CD4-positive, alpha-beta T cell (primary cell): ENCODE measurements at places on chromosomes 12 and 14. TPM values are rescaled to one million over a fixed set of nuclear protein-coding genes. Genes with fewer than 3 reads are reported as not detected.

Gene ART4
- total RNA-seq: not detected

Gene C14orf132
- total RNA-seq: 2.4 TPM

Gene AMDHD1
- total RNA-seq: 0.91 TPM

Gene NID2
- 0.19 TPM for total RNA-seq

Gene DPF3
- 0.31 TPM for total RNA-seq

Gene DPY19L2
- total RNA-seq: not detected

Gene ITGA7
- 1.6 TPM for total RNA-seq

Gene GDF3
- not detected for total RNA-seq

GRCh38 chr12:110304061-110304551, 23.1 kb downstream of the ATP2A2 start:
- H3K27me3 ChIP-seq: no peaks in the 10 kb centered on the region
- H3K27ac ChIP-seq: no peak overlapping the region
- H3K4me1 ChIP-seq: peaks cover 16% of the 10 kb centered on the region
- peaks cover 67% of the 10 kb centered on the region for H3K36me3 ChIP-seq
- DNase-seq: no peak

- no peak for DNase-seq
- no peak overlapping the region for H3K4me3 ChIP-seq
- H3K27ac ChIP-seq: no peak overlapping the region
- no peaks in the 10 kb centered on the region for H3K36me3 ChIP-seq
Observed at GRCh38 chr14:37116933-37117849, 55.2 kb downstream of the SLC25A21 start.

GRCh38 chr14:33017016-33017415, 78.3 kb downstream of the NPAS3 start:
- H3K36me3 ChIP-seq: no peaks in the 10 kb centered on the region
- no peak overlapping the region for H3K27ac ChIP-seq
- H3K27me3 ChIP-seq: no peaks in the 10 kb centered on the region
- no peaks in the 10 kb centered on the region for H3K4me1 ChIP-seq

DNA sequence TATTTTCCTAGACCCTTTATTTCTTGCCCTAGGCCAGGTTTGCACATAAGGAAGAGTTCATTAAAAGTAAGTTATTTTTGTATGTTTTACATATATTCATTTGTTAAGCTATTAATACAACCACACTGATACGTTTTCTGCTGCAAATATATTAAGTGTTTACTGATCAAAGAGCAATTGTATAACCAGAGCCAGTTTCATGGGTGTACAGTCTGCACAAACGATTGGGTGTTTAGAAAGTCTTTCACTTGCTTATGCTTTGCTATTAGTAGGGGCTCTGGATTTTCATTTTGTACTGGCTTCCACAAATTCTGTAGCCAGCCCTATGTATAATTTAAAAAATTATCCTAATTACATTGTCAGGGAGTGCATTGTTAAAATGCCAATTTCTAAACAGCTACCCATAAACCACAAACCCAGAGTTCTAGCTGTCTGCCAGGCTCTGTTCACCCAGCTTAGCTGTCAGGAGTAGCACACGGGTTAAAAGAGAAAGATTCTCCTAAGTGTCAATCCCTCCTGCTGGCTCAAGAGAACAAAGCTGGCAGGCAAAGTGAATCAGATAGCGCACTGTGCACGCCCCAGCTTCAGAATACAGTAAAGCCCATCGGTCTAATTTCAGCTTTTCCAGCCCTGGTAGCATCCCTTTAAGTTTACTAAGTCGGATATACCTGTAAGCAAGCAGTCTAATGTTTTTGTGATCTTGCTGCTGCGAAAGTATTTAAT, 151.0 kb upstream of the LMO3 start:
- DNase-seq: no peak
- H3K27ac ChIP-seq: no peak overlapping the region
- H3K27me3 ChIP-seq: no peaks in the 10 kb centered on the region

DNA sequence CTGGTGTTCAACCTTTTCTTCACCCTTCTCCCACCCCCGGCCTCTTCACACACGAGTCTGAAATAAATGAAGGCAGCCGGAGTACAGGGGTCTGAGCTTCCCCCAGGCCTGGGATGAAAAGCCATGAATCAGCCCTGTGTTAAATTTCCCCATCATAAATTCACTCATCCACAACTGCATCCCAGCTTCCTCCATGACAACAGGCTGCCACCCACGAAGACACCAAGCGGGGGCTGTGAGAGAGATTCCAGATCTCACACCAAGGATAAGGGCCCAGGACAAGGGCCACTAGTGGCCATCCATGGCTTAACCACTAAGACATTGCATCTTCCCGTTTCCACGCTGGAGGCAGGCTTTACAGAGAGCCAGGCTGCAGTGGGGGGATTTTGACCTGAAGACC, 93.9 kb upstream of the NCOR2 start:
- H3K27ac ChIP-seq: no peak overlapping the region
- no peaks in the 10 kb centered on the region for H3K36me3 ChIP-seq
- no peaks in the 10 kb centered on the region for H3K27me3 ChIP-seq
- no peak overlapping the region for H3K4me3 ChIP-seq

DNA sequence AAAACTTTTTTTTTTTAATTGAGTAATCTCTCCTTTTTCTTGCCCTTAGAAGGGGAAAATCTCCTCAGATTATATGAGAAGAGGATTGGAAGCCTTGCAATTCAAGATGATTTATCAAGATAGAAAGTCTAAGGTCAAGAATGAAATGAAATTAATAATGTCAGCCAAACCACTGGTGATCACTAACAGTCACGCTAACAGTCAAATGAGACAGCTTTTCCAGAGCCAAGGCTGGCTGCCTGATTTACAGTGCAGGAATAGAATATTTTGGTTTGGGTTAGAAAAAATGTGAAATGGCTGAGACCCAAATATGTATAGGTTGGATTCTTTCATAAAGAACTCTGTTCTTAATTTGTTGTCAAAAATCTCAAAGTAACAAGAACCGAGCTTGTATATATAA, 204.3 kb downstream of the PPM1H start:
- no peak for DNase-seq
- H3K4me3 ChIP-seq: no peak overlapping the region
- H3K36me3 ChIP-seq: no peaks in the 10 kb centered on the region
- H3K4me1 ChIP-seq: no peaks in the 10 kb centered on the region
- no peak overlapping the region for H3K27ac ChIP-seq

DNA sequence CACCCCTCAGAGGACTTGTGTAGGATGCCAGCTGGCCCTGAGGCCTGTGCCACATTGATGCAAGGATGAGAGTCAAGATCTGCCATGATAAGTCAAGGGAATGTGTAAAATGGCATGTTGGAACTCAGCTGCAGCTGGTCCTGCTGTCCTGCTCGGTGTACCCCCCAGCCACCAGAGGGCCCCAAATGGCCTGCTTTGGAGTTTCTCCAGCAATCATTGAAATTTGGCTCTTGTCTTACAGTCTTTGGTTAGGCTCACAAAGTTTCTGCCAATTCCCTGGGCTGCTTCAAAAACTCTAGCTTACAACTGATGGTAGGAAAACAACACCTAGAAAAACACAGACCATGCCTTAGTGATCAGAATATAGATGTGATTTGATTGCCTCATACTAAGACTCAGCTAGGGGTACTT, 76.8 kb downstream of the HSD17B6 start:
- no peaks in the 10 kb centered on the region for H3K27me3 ChIP-seq
- no peak overlapping the region for H3K4me3 ChIP-seq
- no peaks in the 10 kb centered on the region for H3K36me3 ChIP-seq
- DNase-seq: peak; percentile 33

DNA sequence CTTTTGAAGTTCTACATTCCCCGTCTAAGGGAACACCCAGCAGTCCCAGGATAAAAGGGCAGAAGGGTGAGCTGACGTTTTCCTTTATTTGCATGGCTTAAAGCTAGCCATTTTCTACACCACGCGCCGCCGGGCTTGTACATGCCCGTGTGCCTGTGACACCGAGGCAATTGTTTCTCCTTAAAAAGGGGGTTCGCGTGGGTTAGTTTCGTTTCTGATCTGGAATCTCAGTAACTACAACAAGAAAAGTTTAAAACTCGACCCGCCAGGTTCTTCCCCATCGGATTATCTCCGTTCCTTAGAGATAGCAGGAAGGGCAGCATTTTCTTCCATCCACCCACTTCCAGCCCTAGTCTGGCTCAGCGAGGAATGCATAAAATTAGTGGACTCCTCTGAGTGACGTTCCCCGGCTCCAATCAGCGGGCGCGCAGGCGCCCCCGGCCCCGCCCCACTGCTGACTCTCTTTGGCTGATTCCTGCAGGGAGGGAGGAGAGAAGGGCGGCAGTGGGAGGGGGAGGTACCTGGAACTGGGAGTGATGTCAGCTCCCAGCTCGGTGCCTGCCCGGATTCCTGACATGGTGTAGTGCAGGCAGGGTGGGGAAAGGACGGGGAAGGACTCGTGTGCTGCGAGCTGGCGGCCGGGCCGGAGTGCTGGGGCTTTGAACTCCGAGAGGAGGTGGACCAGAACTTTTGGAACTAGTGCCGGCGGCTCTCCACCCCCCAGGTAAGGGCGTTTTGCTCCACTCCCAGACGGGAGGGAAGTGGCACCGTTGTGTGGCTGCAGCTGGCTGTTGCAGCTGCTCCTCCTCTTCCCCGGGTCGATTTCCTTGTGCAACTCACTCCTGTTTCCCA, at the start of gene PPFIBP1:
TSS of gene PPFIBP1 (plus strand) at position 565 of the 852 bp plus-strand sequence. CDS start 109,191 bp downstream, outside the sequence.
- H3K36me3 ChIP-seq: no peaks in the 10 kb centered on the region
- peaks cover 16% of the 10 kb centered on the region for H3K4me1 ChIP-seq
- H3K27ac ChIP-seq: peak within 1 kb of the TSS; percentile 54
- peak; percentile 99 for DNase-seq
- H3K27me3 ChIP-seq: no peaks in the 10 kb centered on the region

- no peak overlapping the region for H3K4me3 ChIP-seq
- no peak overlapping the region for H3K27ac ChIP-seq
- DNase-seq: no peak
- peaks cover 5% of the 10 kb centered on the region for H3K4me1 ChIP-seq
- H3K27me3 ChIP-seq: no peaks in the 10 kb centered on the region
Observed at GRCh38 chr12:31773867-31774266, 45.0 kb upstream of the AMN1 start.

DNA sequence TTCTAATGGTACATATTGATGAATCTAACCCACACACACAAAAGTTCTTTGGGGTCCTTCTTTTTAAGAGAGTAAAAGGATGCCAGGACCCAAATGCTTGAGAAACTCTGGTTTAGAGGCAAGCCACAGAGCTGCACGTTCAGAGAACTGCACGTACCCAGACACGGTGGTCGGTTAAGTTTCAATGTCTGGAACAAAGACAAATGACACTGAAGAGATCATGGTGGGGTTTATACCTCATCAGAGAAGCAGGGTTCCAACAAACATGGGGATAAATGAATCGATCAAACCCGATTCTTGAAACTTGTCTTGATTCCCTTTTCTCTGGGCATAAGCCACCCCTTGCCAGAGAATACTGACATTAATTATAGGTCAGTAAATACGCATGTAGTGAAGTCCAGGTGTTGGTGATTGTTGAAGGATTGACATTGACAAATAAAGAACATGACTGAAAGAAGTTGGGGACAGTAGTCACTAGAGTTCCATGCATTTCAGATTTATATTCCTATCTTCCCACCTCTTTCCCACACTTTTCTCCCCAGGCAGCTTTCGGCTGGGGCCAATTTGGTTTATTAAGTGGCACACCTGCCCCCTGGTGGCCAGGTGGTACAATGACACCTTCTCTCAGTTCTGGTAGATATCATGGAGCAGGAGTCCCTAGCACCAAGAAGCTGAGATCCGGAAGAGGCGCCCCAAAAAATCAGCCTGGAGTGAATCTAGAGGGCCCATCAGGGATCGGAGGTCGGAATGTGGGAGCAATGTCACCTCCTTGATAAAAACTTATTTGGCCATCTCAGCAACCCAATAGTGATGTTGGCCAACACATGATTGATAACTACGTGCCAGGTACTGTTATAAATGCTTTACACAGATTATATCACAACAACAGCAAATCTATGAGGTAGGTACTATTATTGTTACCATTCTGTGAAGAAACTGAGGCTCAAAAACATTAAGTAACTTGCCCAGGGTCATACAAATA, 17.8 kb upstream of the HDAC7 start:
- no peaks in the 10 kb centered on the region for H3K36me3 ChIP-seq
- peak; percentile 76 for DNase-seq
- H3K4me1 ChIP-seq: peaks cover 48% of the 10 kb centered on the region
- no peak overlapping the region for H3K27ac ChIP-seq

- no peak for DNase-seq
- no peaks in the 10 kb centered on the region for H3K36me3 ChIP-seq
- H3K4me3 ChIP-seq: no peak overlapping the region
- no peaks in the 10 kb centered on the region for H3K4me1 ChIP-seq
Observed at GRCh38 chr14:85501751-85502150, 28.2 kb upstream of the FLRT2 start.

- no peak for DNase-seq
- H3K4me1 ChIP-seq: peaks cover 7% of the 10 kb centered on the region
- peaks cover 2% of the 10 kb centered on the region for H3K27me3 ChIP-seq
- H3K36me3 ChIP-seq: no peaks in the 10 kb centered on the region
- H3K4me3 ChIP-seq: no peak overlapping the region
Observed at GRCh38 chr14:34212172-34212929, 249.7 kb downstream of the SPTSSA start.

GRCh38 chr12:53510181-53510812, 3.0 kb upstream of the NPFF start:
- H3K4me1 ChIP-seq: peaks cover 9% of the 10 kb centered on the region
- H3K27me3 ChIP-seq: no peaks in the 10 kb centered on the region
- no peak for DNase-seq
- H3K36me3 ChIP-seq: peaks cover 60% of the 10 kb centered on the region
- H3K4me3 ChIP-seq: no peak overlapping the region
- H3K27ac ChIP-seq: no peak overlapping the region

DNA sequence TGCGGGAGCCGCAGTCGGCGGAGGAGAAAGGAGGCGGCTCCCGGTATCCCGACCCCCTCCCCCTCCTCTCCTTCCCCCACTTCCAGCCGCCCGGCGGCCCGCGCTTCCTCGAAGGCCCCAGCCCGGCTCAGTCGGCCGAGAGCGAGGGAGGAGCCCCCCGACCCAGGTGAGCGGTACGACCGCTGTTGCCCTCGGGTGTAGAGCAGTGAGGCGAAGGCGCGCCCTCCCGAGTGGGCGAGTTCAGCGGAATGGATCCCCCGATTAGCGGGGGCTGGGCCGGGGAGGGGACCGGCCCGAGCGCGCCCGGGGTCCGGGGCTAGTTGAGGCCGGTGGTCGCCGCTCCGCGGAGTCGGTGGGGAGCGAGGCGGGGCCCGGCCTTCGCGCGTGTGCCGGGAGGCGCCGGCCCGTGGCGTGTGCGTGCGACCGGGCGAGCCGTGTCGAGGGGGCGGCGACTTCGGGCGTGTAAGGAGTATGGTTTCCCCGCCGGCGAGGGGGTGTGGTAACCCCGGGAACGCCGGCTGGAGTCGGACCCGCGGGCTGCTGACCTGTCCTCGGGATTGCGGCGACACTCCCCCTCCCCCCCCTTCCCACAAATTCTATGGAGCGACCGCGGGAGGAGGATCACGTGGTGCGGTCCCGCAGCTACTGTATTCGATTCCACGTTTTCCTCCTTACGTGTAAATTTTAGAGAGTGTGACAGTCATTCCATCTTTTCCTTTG, 501 bp downstream of the RIMKLB start:
- peak; percentile 79 for DNase-seq
- no peaks in the 10 kb centered on the region for H3K36me3 ChIP-seq
- H3K27ac ChIP-seq: no peak overlapping the region

- no peaks in the 10 kb centered on the region for H3K4me1 ChIP-seq
- no peak overlapping the region for H3K4me3 ChIP-seq
- no peak for DNase-seq
- H3K36me3 ChIP-seq: no peaks in the 10 kb centered on the region
Observed at GRCh38 chr12:7295529-7295928, 8.3 kb upstream of the ACSM4 start.

GRCh38 chr12:21451529-21451928, 14.1 kb downstream of the PYROXD1 start:
- H3K27me3 ChIP-seq: no peaks in the 10 kb centered on the region
- H3K36me3 ChIP-seq: peaks cover 47% of the 10 kb centered on the region
- H3K4me3 ChIP-seq: no peak overlapping the region
